ENCODE measurements at places on chromosomes 5 and 9. TPM values are rescaled to one million over a fixed set of nuclear protein-coding genes. Genes with fewer than 3 reads are reported as not detected.

DNA sequence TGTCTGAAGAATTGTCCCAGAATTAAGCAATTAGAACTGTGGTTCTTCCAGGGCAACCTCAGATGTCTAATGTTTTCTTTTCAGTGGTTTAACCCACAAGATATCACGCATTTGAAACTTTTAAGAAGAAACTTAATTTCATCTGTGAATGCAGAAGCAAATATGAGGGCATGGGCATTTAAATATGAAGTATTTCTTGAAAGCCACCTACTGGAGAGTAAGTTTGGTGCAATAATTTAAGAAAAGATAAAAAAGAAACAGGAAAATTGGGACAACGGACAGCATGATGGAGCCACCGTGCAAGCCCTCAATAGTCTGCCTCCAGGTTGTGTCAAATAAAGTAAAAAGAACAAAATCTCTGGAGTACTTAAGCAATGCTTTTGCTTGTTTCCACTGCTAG, 1.2 kb upstream of the CAPSL start:
- no peaks in the 10 kb centered on the region for H3K4me1 ChIP-seq
- DNase-seq: no peak
- H3K36me3 ChIP-seq: no peaks in the 10 kb centered on the region
- no peak overlapping the region for H3K27ac ChIP-seq
- no peaks in the 10 kb centered on the region for H3K27me3 ChIP-seq
- no peak overlapping the region for H3K4me3 ChIP-seq

DNA sequence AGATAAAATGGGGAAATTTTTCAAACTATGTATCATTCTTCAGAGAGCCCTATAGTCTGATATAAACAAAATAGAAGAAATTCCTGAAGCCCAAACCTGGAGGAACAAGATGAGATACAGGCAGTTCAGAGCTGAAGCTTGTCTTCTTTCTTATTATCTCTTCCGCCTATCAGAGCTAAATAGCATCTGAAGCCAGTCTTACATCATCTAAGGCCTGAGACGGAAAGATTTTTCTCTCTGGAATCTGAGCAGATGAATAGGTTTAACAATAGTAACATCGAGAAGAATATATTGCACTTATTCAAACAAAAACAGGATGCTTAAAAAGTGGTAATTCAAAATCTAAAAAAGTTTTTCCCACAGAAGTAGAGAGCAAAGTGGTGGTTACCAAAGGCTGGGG, 59.8 kb downstream of the LPAR1 start:
- H3K27ac ChIP-seq: no peak overlapping the region
- H3K4me1 ChIP-seq: peaks cover 3% of the 10 kb centered on the region
- H3K36me3 ChIP-seq: no peaks in the 10 kb centered on the region
- no peaks in the 10 kb centered on the region for H3K27me3 ChIP-seq
- DNase-seq: no peak

DNA sequence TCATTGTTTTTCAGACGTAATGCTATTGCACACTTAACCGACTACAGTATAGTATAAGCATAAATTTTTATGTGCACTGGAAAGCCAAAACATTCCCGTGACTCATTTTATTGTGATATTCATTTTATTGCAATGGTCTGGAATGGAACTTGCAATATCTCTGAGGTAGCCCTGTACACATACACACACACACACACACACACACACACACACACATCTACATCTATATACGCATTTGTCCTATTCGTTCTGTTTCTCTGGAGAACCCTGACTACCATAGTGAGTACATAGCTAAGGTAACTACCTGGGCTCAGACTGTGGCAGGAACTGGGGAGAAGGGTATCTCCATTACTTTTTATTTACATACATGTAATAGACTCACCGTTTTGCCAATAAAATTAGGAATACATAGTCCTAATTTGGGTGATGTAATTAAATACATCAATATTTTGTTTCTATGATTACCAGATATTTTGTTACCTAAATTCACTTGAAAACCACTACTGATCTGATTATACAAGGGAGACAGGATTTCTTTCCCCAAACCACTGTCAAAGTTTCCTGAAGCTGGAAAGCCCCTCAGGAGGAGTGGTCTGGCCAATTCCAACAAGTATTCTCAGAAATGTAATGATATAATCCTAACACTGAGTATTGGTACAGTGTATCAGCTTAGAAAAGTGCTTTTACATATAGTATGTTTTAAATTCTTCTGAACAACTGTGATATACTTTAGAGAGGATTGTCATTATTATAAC, 74.0 kb upstream of the PLPP1 start:
- H3K27ac ChIP-seq: no peak overlapping the region
- H3K36me3 ChIP-seq: no peaks in the 10 kb centered on the region
- H3K4me1 ChIP-seq: no peaks in the 10 kb centered on the region
- no peak overlapping the region for H3K4me3 ChIP-seq
- H3K27me3 ChIP-seq: no peaks in the 10 kb centered on the region
- DNase-seq: no peak

DNA sequence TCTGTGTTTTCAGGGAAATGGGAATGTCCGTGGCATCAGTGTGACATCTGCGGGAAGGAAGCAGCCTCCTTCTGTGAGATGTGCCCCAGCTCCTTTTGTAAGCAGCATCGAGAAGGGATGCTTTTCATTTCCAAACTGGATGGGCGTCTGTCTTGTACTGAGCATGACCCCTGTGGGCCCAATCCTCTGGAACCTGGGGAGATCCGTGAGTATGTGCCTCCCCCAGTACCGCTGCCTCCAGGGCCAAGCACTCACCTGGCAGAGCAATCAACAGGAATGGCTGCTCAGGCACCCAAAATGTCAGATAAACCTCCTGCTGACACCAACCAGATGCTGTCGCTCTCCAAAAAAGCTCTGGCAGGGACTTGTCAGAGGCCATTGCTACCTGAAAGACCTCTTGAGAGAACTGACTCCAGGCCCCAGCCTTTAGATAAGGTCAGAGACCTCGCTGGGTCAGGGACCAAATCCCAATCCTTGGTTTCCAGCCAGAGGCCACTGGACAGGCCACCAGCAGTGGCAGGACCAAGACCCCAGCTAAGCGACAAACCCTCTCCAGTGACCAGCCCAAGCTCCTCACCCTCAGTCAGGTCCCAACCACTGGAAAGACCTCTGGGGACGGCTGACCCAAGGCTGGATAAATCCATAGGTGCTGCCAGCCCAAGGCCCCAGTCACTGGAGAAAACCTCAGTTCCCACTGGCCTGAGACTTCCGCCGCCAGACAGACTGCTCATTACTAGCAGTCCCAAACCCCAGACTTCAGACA, 9.5 kb downstream of the RAB24 start:
- no peaks in the 10 kb centered on the region for H3K27me3 ChIP-seq
- H3K4me3 ChIP-seq: no peak overlapping the region
- no peak for DNase-seq
- H3K36me3 ChIP-seq: no peaks in the 10 kb centered on the region

GRCh38 chr5:91690921-91691320, 307.8 kb upstream of the ARRDC3 start:
- no peak overlapping the region for H3K4me3 ChIP-seq
- no peaks in the 10 kb centered on the region for H3K27me3 ChIP-seq
- no peak for DNase-seq

PCDHGA7 gene
- total RNA-seq: 0.10 TPM

DOCK8 gene
- 5.1 TPM for total RNA-seq

WASHC1 gene
- 5.7 TPM for total RNA-seq

MCIDAS gene
- total RNA-seq: not detected

Measured in hepatocyte (in vitro differentiated cells).